Inflammatory macrophage treated with lipopolysaccharide for 4 hours (primary cell): ENCODE measurements at places on chromosomes 13 and 19.

DNA sequence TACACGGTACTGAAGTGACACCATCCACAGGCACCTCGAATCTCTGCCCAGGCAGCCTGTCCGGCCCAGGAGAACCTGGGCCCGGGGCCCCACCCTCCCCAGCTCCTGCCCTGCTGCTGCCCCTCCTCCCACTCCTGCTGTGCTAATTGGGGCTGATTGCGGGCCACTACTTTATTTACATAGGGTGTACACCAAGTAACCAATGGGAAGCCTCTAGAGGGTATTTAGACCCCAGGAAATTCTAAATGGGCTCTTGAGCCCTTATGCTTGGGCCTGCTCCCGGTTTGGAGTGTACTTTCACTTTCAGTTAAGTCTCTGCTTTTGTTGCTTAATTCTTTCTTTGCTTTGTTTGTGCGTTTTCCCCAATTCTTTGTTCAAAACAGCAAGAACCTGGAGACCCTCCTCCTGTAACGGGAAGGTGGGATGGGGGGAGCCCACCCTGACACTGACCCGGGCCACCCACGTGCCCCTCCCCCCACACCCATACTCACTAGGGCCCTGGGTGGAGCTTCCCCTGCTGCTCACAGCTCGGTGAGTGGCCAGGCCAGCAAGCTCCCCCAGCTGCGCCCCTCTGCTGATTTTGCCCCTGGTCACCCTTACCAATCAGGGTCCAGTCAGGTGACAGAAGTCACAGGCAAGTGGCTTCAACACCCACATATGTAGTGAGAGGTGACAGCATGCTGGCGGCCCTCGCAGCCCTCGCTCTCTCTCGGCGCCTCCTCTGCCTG is 9.4 kb downstream of the SCGB2B2 start:
- peak; percentile 11 for DNase-seq

DNA sequence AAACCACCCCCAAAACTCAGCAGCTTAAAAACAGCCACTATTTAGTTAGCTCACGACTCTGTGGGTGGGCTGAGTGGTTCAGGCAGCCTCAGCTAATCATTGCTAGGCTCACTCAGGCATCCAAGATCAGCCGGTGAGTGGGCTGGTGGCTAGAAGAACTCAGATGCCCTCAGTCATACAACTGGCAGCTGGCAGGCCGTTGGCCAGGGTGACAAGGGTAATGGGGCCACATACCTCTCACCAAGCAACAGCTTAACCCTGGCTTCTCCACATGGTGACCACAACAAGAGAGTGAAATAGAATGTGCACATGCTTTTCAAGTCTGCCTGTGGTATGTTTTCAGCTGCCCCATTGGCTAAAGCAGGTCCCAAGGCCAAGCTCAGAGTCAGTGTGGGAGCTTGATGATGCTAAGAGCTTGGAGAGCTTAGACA is 435.4 kb upstream of the TSHZ3 start:
- DNase-seq, result no peak

DNA sequence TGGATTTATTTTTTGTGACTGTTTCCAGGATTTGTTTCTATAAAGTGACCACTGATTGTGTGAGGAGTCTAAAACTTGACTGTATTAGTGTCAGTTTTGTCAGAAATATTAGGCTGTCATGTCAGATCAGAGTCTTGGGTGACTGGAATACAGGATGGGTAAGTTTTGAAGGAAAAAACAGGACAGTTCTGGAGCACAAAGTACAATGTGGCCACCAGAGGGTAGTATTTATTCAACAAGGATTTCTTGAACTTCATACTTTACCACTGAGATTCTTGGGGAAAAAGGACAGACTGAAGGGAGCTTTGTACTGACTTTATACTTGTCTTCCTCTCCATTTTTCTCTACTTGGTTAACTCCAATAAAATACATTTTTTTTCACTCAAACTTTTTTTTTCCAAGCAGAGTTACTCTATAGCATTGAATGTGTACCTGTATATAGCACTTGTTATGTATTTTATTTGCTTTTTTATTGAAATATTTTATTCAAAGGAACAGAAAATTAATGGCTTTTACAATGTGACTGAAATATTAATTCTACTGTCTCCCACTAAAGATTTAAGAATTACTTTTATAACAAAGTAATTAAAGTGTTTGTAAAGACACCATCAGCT is 51.1 kb downstream of the LMO7 start:
- peak; percentile 8 for DNase-seq

- no peak for DNase-seq
Measured at GRCh38 chr13:53182724-53183123, 154.1 kb downstream of the OLFM4 start.

GRCh38 chr13:44104969-44105368 is 225.3 kb downstream of the LACC1 start:
- DNase-seq, result no peak

- DNase-seq, result no peak
Measured at GRCh38 chr13:112733661-112734379, 44.0 kb downstream of the ATP11A start.

DNA sequence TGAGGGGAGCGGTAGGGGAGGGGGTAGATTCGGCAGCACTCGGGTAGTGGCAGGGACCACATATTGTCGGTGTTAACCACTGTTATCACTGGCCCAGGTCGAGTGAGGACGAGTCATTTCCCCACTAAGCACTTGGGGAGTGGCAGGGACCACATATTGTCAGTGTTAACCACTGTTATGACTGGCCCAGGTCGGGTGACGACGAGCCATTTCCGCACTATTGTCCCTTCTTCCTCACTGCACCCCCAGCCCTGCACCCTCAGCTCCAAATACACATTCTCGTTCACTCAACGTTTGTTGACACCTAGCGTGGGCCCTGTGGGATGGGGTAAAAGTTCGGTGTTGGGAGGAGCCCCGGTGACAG is 467 bp upstream of the CLN5 start:
- DNase-seq, result peak; percentile 7

GRCh38 chr13:80463673-80464352 is 122.9 kb upstream of the SPRY2 start:
- no peak for DNase-seq

GRCh38 chr13:98326291-98326690 is 149.2 kb upstream of the RNF113B start:
- DNase-seq, result no peak

DNA sequence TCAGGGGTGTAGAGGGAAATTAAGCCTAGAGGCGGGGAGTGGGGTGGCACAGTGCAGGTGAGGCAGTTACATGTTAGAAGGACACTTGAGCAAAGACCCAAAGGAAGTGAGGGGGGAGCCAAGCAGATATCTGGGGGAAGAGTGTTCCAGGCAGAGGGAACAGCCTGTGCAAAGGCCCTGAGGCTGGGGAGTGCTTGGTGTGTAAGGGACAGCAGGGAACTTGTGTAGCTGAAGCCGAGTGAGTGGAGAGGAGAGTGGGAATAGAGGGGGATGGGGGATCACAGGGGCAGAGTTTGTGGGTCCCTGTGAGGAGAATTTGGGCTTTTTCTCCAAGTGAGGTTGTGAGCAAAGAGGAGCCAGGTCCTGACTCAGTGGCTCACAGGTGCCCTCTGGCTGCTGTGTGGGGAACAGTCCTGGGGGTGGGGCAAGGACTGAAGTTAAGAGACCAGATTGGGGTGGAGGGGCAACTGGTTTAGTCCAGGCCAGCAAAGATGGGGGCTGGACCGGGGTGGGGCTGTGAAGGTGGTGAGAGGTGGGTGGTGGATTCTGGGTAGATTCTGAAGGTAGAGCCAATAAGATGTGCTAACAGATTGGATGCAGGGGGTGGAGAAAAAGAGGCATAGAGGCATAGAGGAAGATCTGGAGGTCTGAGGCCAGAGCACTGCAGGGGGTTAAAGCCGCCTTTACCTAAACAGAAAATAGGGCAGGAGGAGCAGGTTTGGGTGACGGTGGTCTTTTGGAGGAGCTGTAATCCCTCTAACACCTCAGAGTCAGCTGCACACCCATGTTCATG is 75.3 kb downstream of the CACNA1A start:
- DNase-seq, result peak; percentile 40

- no peak for DNase-seq
Measured at GRCh38 chr13:114286808-114287207, 5.4 kb downstream of the UPF3A start.

- DNase-seq, result no peak
Measured at GRCh38 chr19:42512743-42513304, 15.5 kb downstream of the CEACAM1 start.

DNA sequence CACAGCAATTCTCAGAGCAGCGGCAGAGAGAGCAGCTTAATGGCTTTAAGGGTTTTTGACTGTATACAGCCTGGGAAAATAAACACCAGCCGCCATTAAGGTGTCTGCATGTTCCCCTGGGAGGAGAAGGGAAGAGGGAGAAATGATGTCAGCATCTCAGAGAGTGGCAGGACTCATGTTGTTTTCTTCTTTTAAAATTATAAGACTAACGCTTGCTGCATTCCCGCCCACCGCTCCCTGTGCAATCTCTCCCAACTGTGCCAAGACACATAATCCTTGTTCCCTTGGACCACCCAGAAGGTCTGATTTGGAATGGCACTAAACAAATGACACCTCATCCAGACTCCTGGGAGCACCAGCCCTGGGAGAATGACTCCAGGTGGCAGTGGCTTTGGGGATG is 27.7 kb upstream of the FAM216B start:
- DNase-seq, result no peak

DNA sequence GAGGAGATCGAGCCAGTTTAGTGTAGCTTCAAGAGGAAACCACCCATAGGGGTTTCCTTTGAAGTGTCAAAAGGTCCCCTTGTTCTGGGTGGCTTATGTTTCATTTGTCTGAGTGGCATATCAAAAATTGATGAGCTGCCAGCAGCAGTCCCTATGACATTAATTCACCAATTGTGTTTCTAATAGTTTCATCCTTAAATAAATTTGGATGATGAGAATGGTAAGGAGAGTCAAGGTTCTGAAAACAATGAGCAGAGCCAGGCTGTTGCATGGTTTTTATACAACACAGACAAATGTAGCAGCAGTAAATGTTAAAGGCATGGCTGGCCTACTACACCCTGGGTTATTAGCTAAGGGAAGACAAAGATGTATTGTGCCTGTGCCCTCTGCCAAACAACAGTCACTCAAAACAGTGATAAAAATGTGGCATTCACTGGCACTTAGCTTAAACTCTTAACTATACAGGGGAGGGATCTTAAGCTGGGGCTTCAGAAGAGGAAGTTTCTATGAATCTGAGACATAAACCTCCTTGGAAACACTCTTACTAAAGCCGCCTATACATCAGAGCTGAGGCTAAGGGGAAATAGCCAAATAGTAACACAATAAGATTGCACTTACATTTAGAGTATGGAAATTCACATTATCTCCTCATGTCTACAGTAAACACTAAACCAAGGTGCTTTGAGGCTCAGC is 200.5 kb downstream of the POU4F1 start:
- DNase-seq, result no peak

DNA sequence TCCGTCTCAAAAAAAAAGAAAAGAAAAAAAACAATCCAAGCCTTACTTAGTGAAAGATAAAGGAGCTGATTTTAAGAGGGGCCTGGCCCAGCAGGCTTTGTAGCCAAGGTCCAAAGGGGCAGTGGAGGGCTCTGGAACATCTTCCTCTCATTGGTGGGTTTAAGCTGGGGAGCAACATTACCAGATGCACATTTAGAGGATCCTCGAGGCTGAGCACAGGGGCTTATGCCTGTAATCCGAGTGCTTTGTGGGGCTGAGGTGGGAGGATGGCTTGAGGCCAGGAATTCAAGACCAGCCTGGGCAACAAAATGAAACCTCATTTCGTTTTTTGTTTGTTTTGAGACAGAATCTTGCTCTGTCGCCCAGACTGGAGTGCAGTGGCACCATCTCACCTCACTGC is 8.0 kb upstream of the TMEM160 start:
- no peak for DNase-seq

- DNase-seq, result no peak
Measured at GRCh38 chr19:53991224-53992113, at the start of gene CACNG6. CACNG6 (plus strand) TSS chr19:53991637; CDS start chr19:53992878, 1,241 bp downstream.

GRCh38 chr19:18519962-18520847 is 1.7 kb downstream of the ELL start:
- DNase-seq, result peak; percentile 50

DNA sequence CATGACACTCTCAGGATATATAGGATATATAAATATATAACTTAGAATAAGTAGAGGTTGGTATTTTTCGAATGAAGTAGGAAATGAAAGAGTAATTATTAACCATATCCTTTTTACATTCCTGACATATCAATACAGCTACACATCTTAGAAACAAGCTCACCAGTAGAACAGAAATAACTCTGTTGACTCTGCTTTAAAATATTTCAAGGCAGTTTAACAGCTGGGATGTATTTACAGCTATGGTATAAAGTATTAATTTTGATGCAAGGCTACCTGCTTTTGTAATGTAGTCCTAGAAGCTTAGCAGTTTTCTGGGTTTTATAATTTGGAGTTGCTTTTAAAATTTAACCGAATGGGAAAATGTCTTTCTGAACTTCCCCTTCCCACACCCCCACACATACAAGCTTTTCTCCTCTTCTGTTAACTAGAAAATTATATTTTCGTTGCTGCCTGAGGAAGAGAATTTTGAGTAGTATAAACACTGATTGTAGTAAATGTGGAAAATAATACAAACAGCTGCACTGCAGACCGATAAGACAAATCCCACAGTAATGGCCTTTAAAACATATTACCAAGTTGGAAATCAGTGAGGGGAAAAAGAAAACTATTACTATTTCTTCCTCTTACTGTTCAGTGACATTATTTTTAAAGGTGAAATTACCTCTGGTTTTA is 147.7 kb downstream of the GGACT start:
- no peak for DNase-seq

GRCh38 chr13:113592571-113592970 is 8.0 kb downstream of the TFDP1 start:
- no peak for DNase-seq

- peak; percentile 44 for DNase-seq
Measured at GRCh38 chr19:48969276-48970138, 4.4 kb downstream of the FTL start.

- DNase-seq, result no peak
Measured at GRCh38 chr13:42119875-42120274, 71.4 kb downstream of the DGKH start.

DNA sequence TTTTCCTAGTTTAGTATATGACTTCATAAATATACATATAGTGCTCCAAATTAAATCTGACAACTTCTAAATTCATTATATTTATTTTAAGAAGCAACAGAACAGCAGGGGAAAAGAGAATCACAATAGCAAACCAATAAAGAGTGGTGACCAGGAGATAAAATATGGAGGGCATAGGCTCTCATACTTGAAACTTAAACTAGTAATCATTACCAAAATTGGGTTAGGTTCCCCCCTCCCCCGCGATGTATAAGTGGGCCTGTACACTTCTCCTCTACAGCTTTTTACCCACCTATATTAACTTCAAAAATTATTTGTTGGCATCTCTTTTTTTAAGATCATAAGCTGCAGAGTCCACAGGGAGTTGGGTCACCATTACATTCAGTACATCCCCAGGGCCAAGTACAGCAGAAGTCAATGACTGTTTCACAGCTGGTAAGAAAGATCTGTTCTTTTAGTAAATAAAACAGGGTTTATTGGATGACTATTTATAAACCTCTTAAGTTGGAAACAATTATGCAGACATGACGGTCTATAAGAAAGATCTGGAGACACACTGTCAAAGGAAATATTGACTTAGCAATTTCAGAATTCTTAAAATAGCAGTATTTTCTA is 29.4 kb downstream of the KLF12 start:
- no peak for DNase-seq

DNA sequence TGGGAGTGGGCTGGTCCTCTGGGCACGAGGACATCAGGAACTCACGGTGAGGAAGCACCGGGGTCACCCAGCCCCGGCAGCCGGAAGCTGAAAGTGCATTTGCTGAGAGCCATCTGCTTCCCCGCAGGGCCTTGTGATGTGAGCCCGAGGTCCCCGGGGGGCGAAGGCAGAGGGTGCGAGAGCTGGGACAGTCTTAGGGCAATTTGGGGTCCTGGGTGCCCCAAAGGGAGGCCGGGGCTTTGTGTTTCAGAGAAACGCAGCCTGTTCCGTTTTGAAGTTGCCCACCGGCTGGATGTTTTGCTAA is 4.8 kb downstream of the F2RL3 start:
- no peak for DNase-seq
